ENCODE measurements at places on chromosomes 3 and 15.

DNA sequence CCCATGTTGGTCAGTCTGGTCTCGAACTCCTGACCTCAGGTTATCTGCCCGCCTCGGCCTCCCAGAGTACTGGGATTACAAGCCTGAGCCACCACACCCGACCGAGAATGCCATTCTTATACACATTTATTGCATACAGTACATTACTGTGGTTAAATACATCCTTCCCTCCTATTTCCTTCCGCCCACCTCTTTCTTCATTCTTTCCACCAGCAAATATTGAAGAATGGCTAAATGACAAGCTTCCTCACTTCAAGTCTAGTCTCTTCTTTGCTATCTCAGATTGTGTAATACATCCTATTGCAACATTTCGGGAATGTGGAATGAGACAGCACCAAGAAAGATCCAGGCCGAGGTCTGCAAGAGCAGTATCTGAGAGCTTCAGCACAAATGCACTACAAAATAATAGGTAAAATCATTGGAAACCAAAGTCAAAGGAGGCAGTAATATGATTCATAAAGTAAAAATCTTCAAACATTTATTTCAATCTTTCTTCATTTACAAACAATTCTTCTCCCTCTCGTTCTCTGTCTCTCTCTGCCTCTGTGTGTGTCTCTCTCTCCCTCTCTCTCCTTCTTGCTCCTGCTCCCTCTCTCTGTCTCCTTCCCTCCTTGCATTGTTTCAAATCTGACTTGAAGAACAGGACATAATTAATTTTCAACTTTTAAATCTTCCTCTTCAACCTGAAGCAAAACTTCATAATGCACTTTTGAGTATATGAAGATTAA lies 94.7 kb upstream of the TGFBR2 start:
- DNase-seq: no peak

GRCh38 chr3:71016178-71016845 lies 567.2 kb downstream of the FOXP1 start:
- DNase-seq: no peak

GRCh38 chr3:159451482-159451881 lies 537.2 kb upstream of the IL12A start:
- no peak for DNase-seq

GRCh38 chr3:67557848-67558355 lies 96.5 kb downstream of the SUCLG2 start:
- no peak for DNase-seq

DNA sequence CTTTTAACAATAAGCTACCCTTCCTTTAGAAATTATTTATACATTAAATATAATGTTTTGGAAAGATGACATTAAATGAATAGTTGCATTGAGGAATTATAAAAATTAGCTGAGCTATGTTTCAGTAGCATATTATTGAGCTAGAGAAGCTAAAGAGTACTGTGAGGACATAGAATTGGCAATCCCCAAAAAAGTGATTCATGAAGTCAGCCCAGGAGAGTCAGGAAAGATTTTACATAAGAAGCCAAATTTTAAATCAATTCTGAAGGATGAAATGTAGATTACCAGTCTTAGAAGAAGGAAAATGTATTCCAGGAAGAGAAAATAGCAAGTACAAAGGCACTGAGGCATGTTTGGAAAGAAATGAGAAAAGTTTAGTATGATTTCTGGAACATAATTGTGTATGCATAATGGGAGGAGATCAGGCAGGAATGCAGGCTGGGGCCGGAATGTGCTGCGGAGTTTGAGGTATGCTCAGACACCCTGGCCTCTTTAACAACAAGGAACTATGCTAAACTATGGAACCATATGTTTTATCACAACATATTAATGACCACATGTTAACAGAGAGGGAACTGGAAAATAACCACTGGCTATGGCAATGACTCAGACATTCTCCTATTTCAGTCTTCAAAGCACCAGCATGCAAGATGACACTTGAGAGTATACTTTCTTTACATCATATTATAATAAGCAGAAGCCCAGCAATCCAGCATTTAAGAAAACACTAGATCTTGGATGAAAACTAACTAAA lies 103.3 kb upstream of the COL8A1 start:
- no peak for DNase-seq

- DNase-seq: no peak
Observed at GRCh38 chr15:83094583-83094982, 12.9 kb upstream of the TM6SF1 start.

DNA sequence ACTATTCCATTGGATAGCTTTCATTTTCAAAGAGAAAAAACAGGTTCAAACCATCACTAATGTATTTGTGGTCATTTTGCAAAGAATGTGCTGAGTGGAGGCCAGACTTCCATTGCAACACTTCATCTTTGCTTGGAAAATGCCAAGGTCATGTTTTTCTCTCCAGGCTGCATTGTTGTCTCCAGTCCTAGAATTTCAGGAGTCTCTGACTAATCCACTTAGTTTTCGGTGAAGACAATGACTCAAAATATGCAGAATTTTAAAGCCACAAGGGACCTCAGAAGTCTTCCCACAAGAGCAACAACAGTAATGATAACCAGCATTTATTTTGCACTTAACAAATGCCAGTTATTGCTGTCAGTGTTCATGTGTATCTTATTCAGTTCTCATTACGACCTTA lies 277.0 kb downstream of the RYR3 start:
- no peak for DNase-seq

- no peak for DNase-seq
Observed at GRCh38 chr15:60480888-60481287, 1.9 kb upstream of the ICE2 start.

DNA sequence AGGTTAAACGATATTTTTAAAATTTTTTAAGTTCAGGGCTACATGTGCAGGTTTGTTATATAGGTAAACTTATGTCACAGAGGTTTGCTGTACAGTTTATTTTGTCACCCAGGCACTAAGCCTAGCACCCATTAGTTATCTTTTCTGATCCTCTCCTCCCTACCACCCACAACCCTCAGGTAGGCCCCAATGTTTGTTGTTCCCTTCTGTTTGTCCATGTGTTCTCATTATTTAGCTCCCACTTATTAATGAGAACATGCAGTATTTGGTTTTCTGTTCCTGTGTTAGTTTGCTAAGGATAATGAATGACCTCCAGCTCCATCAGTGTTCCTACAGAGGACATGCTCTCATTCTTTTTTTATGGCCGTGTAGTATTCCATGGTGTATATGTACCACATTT lies 14.9 kb downstream of the FAM162A start:
- DNase-seq: no peak

GRCh38 chr3:101166150-101166549 lies 154.2 kb downstream of the IMPG2 start:
- no peak for DNase-seq

DNA sequence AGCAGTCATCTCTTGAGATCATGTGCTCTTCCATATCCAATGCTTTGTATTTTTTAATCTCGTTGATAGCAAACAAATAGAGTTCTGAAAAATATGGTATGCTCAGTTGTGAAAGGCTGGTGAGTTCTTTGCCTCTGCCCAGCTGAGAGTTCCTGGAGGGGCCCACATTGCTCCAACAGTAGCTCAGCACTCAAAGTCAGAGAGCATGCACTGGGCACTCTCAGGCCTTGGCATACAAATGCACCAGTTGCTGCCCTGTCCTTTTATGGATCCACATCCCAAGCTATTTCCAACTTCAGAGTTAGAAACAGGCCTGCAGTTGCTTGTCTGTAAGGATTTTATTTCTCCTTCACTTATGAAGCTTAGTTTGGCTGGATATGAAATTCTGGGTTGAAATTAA lies 181.7 kb upstream of the CHRNA7 start:
- DNase-seq: no peak

GRCh38 chr3:12479919-12480427 lies 4.3 kb upstream of the TSEN2 start:
- DNase-seq: no peak

GRCh38 chr3:196643201-196643749 lies 3.8 kb downstream of the NRROS start:
- no peak for DNase-seq

All from stimulated activated CD4-positive, alpha-beta T cell treated with anti-CD3 and anti-CD28 coated beads, TNF-alpha, amount 100 ng/mL, for 1 hour (primary cell).